Cortex of kidney (tissue), 1 donor: ENCODE measurements at places on chromosomes 5 and 9.

DNA sequence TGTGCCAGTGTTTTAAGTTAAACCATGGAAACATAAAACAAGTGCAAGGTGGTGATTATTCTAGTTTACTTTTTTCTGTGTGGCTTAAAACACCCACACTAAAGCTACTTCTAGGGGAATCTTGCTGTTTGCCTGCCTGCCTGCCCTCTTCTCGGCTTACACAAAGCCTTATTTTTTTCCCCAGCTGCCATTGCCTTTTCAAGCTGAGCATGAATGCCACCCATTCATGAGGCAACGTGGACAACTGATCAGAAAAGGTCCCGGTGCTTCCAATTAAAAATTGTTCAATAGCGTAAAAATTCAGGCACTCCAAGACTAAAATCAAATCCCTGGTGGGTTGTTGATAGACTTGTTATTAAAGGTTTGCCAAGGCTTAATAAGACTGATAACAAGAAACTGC, 401.4 kb downstream of the TMEM161B start:
- DNase-seq = no peak

GRCh38 chr9:99628285-99628684, 193.4 kb upstream of the NR4A3 start:
- no peak for DNase-seq

GRCh38 chr5:175842951-175843793, 28.2 kb upstream of the CPLX2 start:
- DNase-seq = no peak

DNA sequence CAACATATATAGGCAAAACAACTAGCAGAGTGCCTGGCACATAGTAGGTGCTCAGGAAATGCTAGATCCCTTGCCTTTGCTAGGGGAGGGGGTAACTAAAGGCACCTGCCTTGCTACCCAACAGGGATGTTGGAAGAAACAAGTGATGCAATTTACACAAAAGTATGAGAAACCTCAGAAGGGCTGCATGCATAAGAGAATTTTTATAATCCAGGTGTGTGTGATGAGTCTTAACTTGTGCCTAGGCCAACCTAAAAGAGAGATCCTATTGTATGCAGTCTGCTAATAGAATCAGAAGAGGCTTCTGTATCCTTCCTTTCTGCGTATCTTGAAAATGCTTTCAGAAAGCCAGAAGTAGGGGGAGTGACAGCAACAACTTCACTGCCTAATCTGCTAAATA, 135.9 kb downstream of the SLIT3 start:
- DNase-seq = no peak

GRCh38 chr9:77512876-77513275, 135.2 kb downstream of the GNA14 start:
- DNase-seq = no peak

DNA sequence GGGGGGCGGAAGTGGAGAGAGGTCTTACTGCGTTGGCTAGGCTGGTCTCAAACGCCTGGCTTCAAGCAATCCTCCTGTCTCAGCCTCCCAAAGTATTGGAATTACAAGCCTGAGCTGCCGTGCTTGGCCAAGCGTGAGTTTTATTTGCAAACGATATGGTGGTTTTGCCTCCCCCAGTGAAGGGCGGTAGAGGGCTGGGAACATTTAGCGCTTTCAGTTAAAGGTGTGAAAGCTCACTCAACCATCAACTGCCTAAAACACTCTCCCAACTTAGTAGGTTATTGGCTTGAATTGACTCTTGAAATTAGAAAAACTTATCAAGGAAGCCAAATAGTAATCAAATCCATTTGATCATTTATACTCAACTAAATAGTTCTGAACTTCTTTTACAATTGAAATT, 156.3 kb downstream of the ESM1 start:
- no peak for DNase-seq

- no peak for DNase-seq
These were observed 16.9 kb upstream of the PLCXD3 start for GRCh38 chr5:41527201-41527779.

DNA sequence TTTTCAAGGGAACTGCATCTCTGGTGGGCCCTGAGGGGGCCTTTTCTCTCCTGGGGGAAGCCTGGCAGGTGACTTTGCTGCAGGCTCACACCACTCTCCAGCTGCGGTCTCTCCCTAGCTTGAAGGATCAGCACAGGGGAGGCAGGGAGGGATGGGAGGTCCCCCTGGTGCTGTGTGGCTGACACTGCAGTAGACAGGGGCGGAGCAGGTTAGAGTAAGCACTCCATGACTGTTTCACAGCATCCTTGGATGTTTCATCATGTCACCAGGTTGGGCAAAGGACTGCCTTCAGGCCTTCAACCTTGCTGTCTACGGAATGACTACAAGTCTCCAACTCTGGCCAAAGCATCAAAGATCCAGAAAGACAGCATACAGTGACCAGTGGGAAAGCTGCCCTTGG, 470.7 kb downstream of the CDK5RAP2 start:
- no peak for DNase-seq

GRCh38 chr5:65663804-65664521, 39.1 kb downstream of the SHLD3 start:
- no peak for DNase-seq

DNA sequence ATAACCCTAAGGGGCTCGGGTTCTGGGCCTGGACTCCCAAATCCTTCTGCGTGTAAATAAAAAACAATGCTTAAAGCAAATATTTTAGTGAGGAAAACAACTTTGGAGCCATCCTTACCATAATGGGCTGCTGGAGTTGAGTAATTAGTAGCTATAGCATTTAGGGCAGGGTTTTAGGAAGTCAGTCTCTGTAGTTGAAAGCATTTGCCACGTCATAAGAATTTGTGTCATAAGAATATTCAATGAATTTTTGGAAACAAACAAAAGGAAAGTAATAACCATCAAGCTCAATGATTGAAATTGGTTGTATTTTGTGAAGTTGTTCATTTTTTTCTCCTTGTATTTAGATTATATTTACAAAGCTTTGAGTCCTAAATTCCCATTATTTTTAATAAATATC, 114.8 kb upstream of the ELL2 start:
- DNase-seq = no peak

DNA sequence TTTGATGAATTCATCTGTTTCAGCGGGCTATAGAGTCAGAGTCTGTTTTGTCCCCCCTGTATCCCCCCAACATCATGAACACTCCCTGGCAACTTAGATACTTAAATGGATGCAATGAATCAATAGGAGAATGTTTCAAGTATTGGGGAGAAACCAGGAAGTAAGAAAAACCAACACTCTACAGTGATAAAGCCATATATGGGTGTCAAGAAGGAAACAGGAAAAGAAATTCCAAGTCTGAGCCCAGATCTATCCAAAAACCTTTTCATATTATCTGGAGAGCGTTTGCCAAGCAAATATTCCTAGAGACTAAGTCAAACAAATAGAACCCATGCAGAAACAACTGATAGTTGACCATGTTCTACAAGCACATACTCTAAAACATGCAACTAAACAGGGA, 2.3 kb upstream of the GNAQ start:
- no peak for DNase-seq

DNA sequence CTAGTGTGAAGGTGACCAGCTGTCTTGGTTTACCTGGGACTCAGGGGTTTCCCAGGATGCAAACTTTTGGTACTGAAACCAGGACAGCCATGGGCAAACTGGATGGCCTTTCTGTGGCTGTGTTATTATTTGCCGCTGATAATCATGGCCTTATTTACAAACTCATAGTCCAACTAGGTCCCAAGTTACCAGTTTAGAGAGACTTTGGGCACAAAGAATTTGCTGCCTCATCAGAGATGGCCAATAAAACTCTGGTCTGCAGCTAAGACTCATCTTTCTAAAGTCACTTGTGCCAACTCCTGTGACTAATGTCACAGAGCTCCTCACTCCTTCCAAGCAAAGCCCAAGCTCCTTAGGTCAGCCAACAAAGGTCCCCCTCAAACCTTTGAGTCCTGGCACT, 47.5 kb upstream of the PLPP6 start:
- no peak for DNase-seq

DNA sequence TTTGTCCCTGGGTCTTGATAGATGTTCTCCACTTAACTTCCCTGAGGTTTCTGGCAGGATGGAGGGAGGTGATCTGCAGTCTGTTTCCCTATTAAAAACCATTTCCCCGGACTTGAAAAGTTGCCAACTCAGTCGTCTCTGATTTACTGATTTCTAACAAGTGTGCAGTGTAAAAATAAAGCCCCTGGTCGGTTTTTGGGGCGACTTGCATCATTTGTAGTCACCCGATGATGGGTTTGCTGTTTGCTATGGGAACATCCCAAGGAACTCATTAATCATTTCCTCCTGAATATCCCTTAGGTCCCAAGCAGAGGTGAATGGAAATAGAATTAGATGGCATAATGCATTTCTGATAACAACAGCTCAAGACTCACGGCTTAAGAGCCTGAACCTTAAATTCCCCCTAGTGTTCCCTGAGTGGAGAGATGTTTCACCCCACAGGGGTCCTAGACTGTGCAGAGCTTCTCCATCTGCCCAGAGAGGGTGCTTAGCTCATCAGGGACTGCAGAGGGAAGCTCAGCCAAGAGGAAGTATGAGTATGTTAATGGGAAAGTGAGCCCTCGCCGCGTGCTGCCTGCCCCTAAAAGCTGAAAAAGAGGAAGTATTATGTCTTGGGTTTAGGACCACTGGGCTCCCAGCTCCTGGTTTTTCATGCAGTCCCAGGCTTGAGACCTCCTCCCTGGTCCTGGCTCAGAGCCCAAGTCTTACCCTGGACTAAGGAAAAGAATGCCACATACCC, 115.1 kb upstream of the DAP start:
- no peak for DNase-seq

DNA sequence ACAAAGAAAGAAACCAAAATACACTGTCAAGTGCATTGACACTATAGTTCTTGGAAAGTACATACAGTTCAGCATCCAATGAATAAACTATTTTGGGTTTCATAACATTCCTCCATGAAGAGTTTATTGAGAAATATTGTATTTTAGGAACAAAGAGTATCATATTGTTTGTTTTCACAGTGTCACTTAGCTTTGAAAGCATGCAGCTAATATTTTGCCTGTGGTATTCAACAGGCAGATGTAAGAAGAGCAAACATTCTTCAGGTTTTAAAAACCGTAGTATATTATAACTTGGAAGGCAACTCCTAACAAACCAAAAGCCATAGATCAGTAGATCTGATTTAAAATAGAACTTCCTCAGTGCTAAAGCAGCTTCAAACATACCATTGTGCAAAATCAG, 4.5 kb downstream of the PRELID2 start:
- no peak for DNase-seq

DNA sequence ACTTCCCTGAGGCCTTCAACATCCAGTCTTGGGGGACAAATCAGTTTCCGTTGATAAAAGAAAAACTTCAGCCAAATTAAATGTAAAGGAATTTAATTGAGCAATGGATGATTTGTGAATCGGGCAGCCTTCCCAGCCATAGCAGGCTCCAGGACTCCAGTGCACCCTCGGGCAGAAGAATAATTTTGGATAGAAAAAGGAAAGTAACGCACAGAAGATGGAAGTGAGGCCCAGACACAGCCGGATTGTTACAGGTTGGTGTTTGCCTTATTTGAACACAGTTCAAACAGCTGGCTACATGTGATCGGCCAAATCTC, 19.1 kb downstream of the MRPL36 start:
- no peak for DNase-seq

GRCh38 chr5:176391479-176391878, 2.9 kb downstream of the HIGD2A start:
- DNase-seq = no peak

- no peak for DNase-seq
These were observed 47.7 kb downstream of the PWWP2A start for GRCh38 chr5:160071516-160071915.

DNA sequence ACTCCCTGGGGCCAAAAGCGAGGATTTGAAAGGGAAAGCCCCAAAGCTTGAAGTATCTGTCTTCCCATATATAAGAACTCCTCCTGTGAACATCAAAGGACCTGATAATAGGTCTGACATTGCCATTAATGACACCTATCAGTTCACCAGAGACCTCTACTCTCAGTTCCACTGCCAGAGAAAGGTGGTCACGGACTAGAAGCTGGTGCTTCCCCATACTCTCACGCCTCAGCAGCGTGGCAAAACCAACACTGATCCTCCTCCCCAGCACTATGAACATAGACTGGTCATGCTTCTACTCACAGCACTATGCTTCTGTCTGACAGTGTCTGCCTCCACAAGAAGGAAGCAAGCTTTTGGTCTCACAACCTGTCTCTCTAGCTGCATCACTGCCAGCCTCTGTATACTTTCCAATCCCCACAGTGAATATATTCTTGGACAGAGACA, 37.9 kb downstream of the NRG2 start:
- DNase-seq = no peak

- no peak for DNase-seq
These were observed 1.5 kb downstream of the PCSK1 start for GRCh38 chr5:96431376-96432187.

DNA sequence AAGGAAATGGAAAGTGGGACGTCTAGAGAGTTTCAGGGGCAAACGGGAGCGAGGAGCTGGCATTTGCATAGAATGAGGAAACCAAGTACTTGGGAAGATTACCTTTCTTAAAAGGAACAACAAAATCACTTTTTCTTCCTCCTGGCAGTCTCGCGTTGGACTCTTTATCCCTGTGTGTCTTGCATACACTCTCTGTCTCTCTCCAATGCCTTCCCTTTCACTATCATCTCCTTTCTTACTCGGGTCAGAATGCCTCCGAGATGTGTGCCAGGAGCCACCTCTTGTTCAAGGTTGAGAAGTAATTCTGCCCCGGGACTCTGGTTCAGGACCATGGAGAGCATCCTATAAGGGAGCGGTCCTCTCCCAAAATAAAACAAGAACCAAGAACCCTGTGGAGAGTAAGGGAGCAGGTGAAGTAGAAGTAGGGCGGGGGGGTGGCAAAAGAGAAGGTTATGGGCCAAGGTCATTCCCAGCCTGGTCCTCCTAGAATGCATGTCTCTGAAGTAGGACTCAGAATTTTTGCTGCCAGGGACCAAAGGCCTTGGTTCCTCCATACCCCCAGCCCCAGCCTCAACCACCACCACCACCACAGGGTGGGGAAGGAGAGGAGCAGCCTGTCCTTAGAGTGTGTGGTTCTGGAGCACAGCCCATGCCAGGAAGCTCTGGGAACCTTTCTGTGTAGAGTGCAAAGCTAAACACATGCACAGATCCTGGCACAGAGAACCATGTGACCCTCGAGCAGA, 72.1 kb upstream of the ARAP3 start:
- DNase-seq = no peak

DNA sequence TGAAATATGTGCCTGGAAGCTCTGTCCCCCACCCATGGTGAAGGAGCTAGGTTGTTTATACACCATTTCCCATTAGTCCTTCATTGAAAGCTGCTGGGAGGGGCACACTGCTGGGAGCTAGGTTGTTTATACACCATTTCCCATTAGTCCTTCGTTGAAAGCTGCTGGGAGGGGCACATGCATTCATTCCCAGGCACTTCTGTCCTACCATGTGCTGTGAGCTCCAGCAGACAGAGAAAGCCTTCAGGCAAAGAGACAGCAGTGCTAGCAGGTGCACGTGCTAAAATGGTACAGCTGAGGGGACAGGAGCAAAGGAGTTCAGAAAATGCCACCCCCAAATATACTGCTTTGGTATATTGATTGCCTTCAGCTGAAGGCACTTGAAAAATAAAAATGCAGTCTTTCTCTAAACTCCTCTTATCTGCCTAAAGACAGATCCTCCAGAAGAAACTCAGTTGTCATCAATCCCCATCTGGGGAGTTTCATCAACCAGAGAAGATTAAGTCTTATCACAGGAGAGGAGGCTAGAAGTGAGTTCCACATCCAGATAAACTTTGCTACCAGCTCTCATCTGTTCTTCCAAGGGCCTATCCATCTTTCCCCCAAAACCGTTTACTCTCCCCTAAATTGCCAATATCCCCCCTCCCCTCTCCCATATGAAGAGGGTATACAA, 27.7 kb upstream of the DAPK1 start:
- DNase-seq = no peak

GRCh38 chr9:36935768-36936497, 98.1 kb downstream of the PAX5 start:
- no peak for DNase-seq

GRCh38 chr9:101849102-101849707, 110.8 kb upstream of the GRIN3A start:
- DNase-seq = no peak
